ENCODE measurements at places on chromosomes 1 and 21. TPM values are rescaled to one million over a fixed set of nuclear protein-coding genes. Genes with fewer than 3 reads are reported as not detected.

DNA sequence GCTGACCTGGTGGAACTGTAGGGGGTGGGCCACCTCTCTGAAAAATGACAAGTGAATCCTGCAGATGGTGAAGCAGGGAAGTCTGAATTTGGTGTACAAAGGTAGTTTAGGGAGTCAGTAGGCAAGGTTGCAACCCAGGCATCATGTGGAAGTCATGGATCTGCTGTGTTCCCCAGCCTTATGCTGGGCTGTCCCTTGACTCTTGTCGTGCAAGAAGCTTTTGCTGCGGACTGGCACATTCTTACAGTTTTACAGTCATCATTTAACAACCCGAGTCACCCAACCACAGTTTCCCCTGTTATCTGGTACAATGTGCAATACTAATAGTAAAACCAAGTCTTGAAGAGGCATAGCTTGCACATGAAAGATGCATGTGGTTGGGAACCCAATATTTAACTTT is 13.2 kb downstream of the RHOU start:
- no peaks in the 10 kb centered on the region for H3K27me3 ChIP-seq
- no peak overlapping the region for H3K4me3 ChIP-seq
- peaks cover 2% of the 10 kb centered on the region for H3K4me1 ChIP-seq
- H3K36me3 ChIP-seq = no peaks in the 10 kb centered on the region
- no peak overlapping the region for H3K27ac ChIP-seq

- H3K27me3 ChIP-seq = no peaks in the 10 kb centered on the region
- H3K27ac ChIP-seq = no peak overlapping the region
- peaks cover 13% of the 10 kb centered on the region for H3K4me1 ChIP-seq
- DNase-seq = no peak
- H3K36me3 ChIP-seq = no peaks in the 10 kb centered on the region
Measured at GRCh38 chr21:34112316-34113033, 39.1 kb downstream of the MRPS6 start.

- no peak for DNase-seq
- H3K36me3 ChIP-seq = no peaks in the 10 kb centered on the region
- H3K27me3 ChIP-seq = no peaks in the 10 kb centered on the region
- H3K4me1 ChIP-seq = no peaks in the 10 kb centered on the region
Measured at GRCh38 chr1:4005431-4005830, 105.4 kb upstream of the C1orf174 start.

GRCh38 chr1:217717959-217718358 is 86.8 kb downstream of the SPATA17 start:
- no peak for DNase-seq
- no peaks in the 10 kb centered on the region for H3K27me3 ChIP-seq
- H3K4me3 ChIP-seq = no peak overlapping the region
- H3K27ac ChIP-seq = no peak overlapping the region
- H3K36me3 ChIP-seq = no peaks in the 10 kb centered on the region

DNA sequence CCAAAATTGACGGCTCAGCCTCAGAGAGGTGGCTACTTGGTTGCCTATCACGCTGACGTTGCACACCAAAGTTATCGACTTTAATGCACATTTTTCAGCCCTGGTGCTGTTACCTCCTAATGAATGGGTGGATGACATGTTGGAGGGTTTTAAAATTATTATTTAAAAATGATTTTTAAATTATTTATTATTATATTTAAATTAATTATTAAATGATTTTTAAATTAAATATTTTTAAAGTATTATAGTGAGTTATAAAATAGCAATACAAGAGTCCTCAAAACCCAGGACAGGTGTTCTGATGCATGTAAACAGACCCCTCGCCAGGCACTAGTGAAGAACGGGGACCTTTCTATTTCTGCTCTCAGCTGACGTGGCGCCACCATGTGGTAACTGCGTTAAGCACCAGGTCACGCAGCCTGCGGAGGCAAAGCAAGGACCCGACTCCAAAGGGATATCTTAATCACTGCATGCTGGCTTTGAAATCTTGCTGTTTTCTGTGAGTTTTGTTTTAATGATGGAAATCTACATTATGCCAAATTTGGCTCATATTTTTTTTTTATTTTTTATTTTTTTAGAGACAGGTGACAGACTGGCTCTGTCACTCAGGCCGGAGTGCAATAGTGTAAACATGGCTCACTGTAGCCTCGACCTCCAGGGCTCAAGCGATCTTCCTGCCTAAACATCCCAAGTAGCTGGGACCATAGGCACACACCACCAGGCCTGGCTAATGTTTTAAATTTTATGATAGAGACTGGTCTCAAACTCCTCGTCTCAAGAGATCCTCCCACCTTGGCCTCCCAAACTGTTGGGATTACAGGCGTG is 22.6 kb downstream of the CASP9 start:
- no peak overlapping the region for H3K4me3 ChIP-seq
- DNase-seq = no peak

DNA sequence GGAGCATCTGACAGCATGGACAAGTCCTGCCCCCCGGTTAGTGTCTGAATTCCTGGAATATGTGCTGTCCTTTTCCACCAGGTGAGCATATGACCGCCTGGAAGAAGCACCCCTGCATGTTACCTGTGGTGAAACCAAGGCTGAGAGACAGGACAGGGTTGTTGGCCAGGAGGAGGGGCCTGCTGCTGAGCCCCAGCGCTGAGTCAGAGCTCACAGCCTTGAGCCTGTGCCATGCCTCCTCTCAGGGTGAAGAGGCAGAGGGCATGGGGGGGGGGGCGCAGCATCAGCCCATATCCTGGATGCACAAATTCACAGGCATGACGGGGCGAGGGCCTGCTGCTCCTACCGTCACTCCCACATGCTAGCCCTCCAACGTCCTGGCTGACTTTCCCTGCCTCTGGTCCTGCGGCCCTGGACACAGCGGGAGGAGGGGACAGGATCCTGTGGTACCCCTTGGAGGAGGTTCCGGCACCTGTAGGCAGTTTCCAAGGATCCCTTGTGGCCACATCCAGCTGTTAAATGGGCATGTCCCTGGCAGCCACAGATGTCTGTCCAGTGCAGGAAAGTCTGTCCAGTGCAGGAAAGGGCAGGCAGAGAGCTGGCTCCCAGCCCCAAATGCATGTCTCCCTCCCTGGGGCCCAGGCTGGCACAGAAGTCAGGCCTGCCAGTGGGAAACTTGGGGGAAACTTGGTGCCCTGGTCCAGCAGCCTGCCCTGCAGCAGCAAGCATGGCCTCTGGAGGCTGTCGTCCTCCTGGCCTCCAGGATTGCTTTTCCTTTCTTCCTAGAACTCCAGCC is 23.9 kb downstream of the TTC34 start:
- H3K4me3 ChIP-seq = no peak overlapping the region
- no peak overlapping the region for H3K27ac ChIP-seq
- H3K4me1 ChIP-seq = no peaks in the 10 kb centered on the region
- no peak for DNase-seq

DNA sequence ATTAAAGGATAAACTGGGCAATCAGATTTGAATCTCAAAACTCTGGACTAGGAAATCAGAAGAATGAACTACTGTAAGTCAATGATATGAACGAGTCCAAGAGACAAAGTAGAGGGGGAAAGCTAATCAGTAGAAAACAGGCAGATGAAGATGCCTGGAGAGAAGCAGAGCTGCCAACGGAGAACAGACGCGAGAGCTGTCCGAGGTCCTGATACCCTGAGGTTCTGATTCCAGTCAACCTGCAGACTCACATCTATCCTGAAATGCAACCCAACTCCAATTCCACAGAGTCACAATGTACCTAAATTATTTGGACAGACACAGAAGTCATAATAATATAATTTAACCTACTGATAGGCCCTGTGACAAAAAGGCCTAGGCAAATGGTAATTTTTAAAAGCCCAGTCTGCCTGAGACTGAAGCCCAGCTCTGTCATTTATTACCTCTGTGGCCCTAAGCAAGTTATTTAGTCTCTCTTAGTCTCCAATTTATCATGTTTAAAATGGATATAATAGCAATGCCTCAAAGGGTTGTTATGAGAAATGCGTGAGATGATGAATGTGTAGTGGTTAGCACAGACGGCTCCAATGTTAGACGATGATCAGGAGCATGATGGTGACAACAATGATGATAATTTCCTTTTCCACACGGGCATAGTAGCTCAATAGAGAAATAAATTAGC is 33.4 kb downstream of the RGS7 start:
- no peaks in the 10 kb centered on the region for H3K36me3 ChIP-seq
- H3K4me3 ChIP-seq = no peak overlapping the region
- no peaks in the 10 kb centered on the region for H3K27me3 ChIP-seq

DNA sequence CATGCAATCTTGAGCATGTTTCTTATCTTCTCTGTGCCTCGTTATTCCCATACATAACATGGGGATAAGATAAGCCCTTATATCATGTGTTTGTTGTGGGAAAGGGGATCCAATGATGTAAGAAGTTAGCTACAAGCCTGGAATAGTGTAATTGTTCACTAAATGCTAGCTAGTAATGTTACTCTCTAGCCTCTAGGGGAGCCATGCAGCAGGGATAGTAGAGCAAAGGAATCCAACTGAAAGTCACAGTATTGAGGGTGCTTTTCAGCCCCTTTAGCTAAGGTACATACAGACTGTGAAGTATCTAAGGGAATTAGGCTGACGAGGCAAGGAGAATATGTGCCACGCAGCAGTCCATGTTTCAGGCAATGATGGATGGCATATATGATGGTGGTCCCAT is 46.9 kb downstream of the IL23R start:
- H3K4me1 ChIP-seq = no peaks in the 10 kb centered on the region
- no peak for DNase-seq
- no peaks in the 10 kb centered on the region for H3K36me3 ChIP-seq
- H3K27ac ChIP-seq = no peak overlapping the region

DNA sequence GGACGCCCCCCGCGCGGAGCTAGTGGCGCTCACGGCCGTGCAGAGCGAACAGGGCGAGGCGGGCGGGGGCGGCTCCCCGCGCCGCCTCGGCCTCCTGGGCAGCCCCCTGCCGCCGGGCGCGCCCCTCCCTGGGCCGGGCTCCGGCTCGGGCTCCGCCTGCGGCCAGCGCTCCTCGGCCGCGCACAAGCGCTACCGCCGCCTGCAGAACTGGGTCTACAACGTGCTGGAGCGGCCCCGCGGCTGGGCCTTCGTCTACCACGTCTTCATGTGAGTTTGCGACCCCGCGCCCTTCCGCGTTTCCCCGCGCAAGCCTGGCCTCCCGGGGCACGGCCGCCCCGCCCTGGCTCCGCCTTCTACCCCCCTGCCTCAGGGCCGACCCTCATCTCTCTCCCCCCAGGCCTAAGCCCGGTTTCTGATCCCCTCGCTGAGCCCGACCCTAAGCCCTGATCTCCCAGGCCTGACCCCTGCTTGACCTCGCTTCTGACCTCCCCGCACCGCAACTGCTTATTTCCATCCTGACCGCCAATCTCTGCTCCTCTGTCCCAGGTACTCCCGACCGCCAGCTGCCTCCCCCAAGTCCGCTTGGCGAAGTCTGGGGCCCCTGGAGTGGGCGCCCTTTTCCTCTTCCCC is 669 bp downstream of the KCNQ4 start:
- DNase-seq = no peak
- H3K4me1 ChIP-seq = no peaks in the 10 kb centered on the region
- H3K27me3 ChIP-seq = peaks cover 14% of the 10 kb centered on the region

- no peak overlapping the region for H3K4me3 ChIP-seq
- no peaks in the 10 kb centered on the region for H3K4me1 ChIP-seq
- DNase-seq = no peak
- no peaks in the 10 kb centered on the region for H3K36me3 ChIP-seq
- no peak overlapping the region for H3K27ac ChIP-seq
Measured at GRCh38 chr1:202233804-202234203, 40.2 kb downstream of the LGR6 start.

GRCh38 chr1:6198646-6199297 is 623 bp downstream of the RPL22 start:
- peaks cover 52% of the 10 kb centered on the region for H3K4me1 ChIP-seq
- H3K27ac ChIP-seq = peak overlapping the region; percentile 78
- DNase-seq = no peak
- no peaks in the 10 kb centered on the region for H3K36me3 ChIP-seq
- peak overlapping the region; percentile 90 for H3K4me3 ChIP-seq
- H3K27me3 ChIP-seq = no peaks in the 10 kb centered on the region

DNA sequence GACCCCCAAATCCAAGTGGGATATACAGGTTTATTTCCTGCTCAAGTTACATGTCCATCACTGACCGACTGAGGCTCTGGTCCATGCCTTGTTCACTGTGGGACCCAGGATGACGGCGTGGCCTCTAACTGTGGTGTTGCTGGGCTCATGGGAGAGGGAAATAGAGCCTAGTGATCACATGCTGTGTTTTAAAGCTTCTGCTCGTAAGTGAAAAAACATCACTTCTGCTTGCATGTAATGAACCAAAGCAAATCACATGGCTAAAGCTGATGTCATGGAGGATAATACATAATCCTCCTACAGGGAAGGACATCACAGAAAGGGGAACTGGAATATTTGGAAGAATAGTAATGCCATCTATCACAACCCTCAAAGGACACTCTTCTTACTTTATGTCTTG is 107.6 kb downstream of the FASLG start:
- no peak overlapping the region for H3K4me3 ChIP-seq
- H3K27ac ChIP-seq = no peak overlapping the region
- H3K27me3 ChIP-seq = no peaks in the 10 kb centered on the region
- H3K36me3 ChIP-seq = no peaks in the 10 kb centered on the region

GRCh38 chr1:18238190-18238589 is 130.6 kb downstream of the IGSF21 start:
- H3K4me3 ChIP-seq = no peak overlapping the region
- no peaks in the 10 kb centered on the region for H3K4me1 ChIP-seq
- no peaks in the 10 kb centered on the region for H3K36me3 ChIP-seq
- DNase-seq = no peak
- no peak overlapping the region for H3K27ac ChIP-seq
- no peaks in the 10 kb centered on the region for H3K27me3 ChIP-seq

GRCh38 chr1:13535227-13535626 is 21.4 kb upstream of the LRRC38 start:
- H3K36me3 ChIP-seq = no peaks in the 10 kb centered on the region
- no peaks in the 10 kb centered on the region for H3K4me1 ChIP-seq
- no peak overlapping the region for H3K4me3 ChIP-seq
- H3K27me3 ChIP-seq = no peaks in the 10 kb centered on the region
- no peak for DNase-seq

GRCh38 chr1:245054105-245054504 is 100.7 kb upstream of the KIF26B start:
- no peak for DNase-seq
- no peaks in the 10 kb centered on the region for H3K4me1 ChIP-seq
- no peak overlapping the region for H3K4me3 ChIP-seq
- H3K27ac ChIP-seq = no peak overlapping the region
- no peaks in the 10 kb centered on the region for H3K36me3 ChIP-seq

DNA sequence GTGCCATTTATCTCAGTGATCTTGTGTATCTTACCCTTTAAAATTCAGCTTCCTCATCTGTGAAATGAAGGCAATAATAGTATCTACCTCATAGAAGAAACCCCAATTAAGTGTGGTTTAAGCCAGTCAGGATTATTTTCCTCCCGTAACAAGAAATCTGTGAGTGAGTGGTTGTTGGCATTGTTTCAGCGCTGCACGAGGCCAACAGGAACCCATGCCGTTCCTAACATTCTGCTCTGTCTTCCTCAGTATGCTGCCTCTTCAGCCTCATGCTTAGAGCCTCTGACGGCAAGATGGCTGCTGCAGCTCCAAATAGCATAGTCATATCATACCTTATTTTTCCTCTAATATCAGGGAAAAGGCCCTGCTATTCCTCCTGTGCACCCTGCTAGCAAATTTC is 289.7 kb downstream of the TM2D1 start:
- DNase-seq = no peak
- H3K4me3 ChIP-seq = no peak overlapping the region
- H3K4me1 ChIP-seq = no peaks in the 10 kb centered on the region
- H3K36me3 ChIP-seq = peaks cover 12% of the 10 kb centered on the region
- H3K27ac ChIP-seq = no peak overlapping the region

Gene CYP4B1
- 1,081 TPM for total RNA-seq

Gene PRAMEF2
- total RNA-seq = not detected

Gene TCEA3
- total RNA-seq = 48.5 TPM

Gene SPATA17
- 0.84 TPM for total RNA-seq

Gene ITPKB
- 51.1 TPM for total RNA-seq

Gene ACTRT2
- total RNA-seq = not detected

Gene CD84
- 5.9 TPM for total RNA-seq

Gene OR6N1
- total RNA-seq = not detected
